ENCODE measurements at places on chromosomes 5 and 9.

GRCh38 chr5:160966921-160967320 lies 114.9 kb upstream of the ATP10B start:
- no peak for DNase-seq

DNA sequence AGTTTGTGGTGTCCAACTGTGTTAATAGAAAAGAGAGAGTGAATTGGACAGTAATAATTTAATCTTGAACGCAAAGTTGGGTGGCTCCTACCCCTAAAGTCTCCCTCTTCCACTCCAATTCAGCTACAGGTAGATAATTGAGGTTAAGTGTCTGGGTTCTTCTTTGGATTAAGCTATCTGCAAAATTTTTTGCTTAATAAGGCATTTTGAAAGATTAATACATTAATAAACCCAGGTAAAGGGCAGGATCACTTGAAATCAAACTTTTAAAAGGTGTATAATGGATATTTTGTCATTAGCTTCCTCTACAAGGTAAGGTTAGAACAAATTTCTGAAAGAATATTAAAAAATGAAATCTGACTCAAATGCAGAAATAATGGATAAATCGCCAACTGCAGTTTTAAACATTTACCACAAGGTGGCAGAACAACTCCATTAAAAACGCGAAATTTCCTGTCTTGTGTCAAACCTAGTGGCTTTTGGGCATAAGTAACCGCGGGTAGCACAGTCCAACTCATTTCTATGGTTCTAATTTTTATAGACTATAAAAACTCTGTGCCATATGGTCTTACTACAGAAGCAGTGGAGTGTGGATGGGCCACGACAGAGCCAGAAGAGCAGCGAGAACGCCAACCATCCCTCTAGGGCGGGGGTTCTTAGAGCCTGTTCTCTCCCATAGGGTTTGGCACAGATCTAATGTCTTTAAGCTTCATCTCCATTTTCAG lies 276.5 kb downstream of the ARHGEF28 start:
- peak; percentile 36 for DNase-seq

DNA sequence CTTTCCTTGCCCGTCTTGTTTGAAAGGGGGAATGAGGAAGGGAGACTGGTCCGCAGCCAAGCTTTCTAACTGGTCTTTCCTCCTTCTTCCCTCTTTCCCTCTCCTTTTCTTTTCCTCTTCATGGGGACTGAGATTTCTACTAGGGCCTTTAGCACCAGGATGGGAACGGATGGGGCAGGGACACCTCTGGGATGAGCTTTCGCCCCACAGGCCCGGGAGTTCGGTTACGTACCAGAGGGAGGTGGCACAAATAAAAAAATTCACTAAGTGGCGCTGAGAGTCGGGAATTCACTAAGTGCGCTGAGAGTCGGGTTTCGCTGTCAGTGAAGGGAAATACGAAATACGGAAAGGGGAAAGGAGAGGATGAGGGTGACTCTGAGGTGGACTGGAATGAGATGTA lies 21.6 kb downstream of the BTNL9 start:
- DNase-seq, result no peak

DNA sequence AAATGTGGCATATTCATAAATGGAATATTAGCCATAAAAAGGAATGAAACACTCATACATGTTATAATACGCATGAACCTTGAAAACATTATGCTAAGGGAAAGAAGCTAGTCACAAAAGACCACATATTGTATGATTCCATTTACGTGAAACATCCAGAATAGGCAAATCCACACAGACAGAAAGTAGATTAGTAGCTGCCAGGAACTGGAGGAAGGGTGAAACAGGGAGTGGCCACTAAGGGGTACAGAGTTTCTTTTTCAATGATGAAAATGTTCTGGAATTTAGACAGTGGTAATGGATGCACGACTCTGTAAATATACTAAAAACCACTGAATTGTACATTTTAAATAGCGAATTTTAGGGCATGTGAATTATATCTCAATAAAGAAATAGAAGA lies 39.4 kb downstream of the STRBP start:
- DNase-seq, result no peak

DNA sequence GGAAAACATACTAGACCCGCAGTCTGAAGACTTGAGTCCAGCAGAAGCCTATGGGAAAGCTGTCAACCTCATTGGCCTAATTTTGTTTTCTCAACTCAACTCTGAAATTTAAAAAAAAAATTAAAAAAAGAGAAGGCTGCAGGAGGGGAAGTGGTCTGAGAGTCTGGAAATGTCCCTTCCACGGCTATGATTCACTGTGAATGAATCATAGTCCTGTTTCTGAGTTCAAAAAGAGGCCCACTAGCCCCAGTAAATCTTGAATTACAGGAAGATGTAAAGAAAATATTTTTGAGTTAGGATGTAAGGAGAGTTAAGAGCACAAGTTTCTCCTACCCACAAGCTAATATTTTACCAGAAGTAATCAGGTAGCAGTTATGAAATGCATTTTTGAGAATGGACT lies 565.5 kb upstream of the DMAC1 start:
- peak; percentile 94 for DNase-seq
